ENCODE measurements at places on chromosomes 2 and 18. TPM values are rescaled to one million over a fixed set of nuclear protein-coding genes. Genes with fewer than 3 reads are reported as not detected.

The ADGRF3 gene
- 0.16 TPM for total RNA-seq

The C2orf42 gene
- 32.0 TPM for total RNA-seq

The ZNF804A gene
- total RNA-seq: 15.6 TPM

The UPP2 gene
- 1.7 TPM for total RNA-seq

The CD8B2 gene
- total RNA-seq: not detected

The LANCL1 gene
- total RNA-seq: 77.5 TPM

The TSGA10 gene
- total RNA-seq: 21.1 TPM
